ENCODE measurements at places on chromosomes 7 and 10. TPM values are rescaled to one million over a fixed set of nuclear protein-coding genes. Genes with fewer than 3 reads are reported as not detected.

DNA sequence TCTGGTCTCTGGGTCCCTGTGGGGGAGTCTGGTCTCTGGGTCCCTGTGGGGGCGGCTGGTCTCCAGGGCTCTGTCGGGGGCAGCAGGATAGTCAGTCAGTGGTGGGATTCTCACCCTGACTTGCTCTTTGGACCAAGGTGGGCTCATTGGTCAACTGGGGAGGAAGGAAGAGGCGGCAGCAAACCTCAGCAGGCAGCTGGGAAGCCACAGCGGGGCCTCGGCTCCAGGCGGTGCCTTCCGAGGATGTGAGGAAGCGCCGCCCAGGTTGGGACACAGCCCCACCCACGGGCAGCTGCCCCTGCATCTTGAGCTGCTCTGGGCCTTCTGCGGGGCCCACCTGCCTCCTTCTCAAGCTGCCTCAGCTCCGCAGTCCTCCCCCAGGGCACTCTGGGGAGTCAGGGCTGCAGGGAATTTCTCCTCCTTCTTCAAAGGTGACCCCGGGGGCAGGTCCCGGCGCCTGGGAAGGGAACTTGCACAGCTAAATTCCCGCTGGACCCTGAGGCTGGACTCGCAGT is 20.4 kb upstream of the KNDC1 start:
- no peak for DNase-seq

- no peak for DNase-seq
These were observed 72.7 kb downstream of the RGS10 start for GRCh38 chr10:119469846-119470245.

Gene ITGB1
- total RNA-seq = 52.3 TPM

Gene OR13A1
- not detected for total RNA-seq

Gene NEUROD6
- not detected for total RNA-seq

Gene EPDR1
- 1.7 TPM for total RNA-seq

Gene SLC18A3
- not detected for total RNA-seq

Data from activated T-cell treated with anti-CD3 and anti-CD28 coated beads, Interleukin-2, amount 50 U/mL, for 72 hours (primary cell).